Stimulated activated CD4-positive, alpha-beta T cell treated with anti-CD3 and anti-CD28 coated beads, TNF-alpha, amount 100 ng/mL, for 48 hours (primary cell): ENCODE measurements at places on chromosomes 3 and 15.

GRCh38 chr15:100115711-100116090 lies 226.1 kb downstream of the ADAMTS17 start:
- no peak for DNase-seq

- DNase-seq, result no peak
Measured at GRCh38 chr3:68802111-68802870, 130.1 kb downstream of the TAFA4 start.

- no peak for DNase-seq
Measured at GRCh38 chr15:61381501-61381900, 152.4 kb upstream of the RORA start.

DNA sequence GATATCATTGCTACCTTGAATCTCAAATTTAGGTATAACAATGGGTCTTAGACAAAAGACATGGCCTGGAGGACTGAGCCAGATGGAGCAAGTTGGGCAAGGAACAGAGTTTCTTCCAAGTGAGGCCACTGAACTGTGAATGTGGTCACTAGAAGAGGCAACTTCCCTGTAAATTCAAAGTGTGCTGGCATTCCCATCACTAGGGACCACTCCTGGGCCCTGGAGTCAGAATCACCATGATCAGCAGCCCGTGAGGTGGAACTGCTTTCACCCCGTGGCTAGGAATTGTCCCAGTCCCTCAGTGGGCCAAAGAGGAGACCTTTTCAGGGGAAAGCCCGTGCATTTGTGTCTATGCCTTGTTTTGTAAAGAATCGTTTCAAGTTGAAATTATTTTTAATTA lies 47.3 kb downstream of the HES1 start:
- no peak for DNase-seq

GRCh38 chr3:100027321-100027720 lies 87.0 kb downstream of the FILIP1L start:
- DNase-seq, result no peak

GRCh38 chr3:13598926-13599886 lies 50.3 kb downstream of the FBLN2 start:
- DNase-seq, result no peak

GRCh38 chr3:62329971-62330370 lies 43.4 kb downstream of the FEZF2 start:
- no peak for DNase-seq

- no peak for DNase-seq
Measured at GRCh38 chr3:64456674-64457073, 231.1 kb downstream of the ADAMTS9 start.

DNA sequence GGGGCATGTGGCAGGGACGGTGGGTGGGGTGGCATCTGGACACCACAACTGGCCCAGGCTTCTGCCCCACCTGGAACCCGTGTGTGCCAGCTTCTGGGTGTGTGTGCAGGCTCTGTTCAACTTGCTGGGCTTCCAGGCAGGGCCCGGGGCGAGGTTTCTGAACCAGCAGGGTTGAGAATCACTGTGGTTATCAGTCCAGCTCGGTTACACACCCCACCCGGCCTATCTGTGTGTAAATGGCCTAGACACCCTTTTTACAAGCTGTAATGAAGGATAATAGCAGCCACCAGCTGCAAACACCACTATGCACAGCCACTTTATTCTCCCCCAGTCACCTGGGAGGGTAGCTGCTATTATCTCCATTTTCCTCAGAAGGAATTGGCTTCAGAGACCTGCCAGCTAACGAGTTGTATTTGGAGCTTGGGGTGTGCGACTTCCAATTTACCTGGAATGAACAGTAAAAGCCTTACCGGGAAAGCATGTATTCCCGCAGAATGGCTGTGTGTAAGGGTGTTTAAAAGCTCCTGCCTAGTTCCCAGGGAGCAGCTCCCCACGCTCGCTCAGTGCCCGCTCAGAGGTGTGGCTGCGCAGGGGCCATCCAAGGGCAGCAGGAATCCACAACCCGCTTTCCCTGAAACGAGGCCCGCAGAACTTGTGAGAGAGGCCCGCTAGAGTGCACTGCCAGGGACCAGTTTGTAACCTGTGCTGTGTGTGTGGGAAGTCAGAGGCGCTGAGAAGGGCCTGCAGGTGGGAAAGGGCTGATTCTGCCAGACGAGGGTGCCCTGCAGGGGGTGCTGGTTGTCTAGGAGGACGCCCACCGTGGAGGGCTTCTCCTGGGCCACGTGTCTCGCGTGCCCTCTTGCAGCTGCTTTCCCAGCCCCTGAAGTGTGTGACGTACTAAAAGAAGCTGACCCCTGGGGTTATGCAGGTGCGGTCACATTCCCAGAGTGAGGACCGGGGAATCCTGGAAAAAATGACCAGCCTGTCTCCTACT lies 83.5 kb downstream of the C3orf70 start:
- no peak for DNase-seq

DNA sequence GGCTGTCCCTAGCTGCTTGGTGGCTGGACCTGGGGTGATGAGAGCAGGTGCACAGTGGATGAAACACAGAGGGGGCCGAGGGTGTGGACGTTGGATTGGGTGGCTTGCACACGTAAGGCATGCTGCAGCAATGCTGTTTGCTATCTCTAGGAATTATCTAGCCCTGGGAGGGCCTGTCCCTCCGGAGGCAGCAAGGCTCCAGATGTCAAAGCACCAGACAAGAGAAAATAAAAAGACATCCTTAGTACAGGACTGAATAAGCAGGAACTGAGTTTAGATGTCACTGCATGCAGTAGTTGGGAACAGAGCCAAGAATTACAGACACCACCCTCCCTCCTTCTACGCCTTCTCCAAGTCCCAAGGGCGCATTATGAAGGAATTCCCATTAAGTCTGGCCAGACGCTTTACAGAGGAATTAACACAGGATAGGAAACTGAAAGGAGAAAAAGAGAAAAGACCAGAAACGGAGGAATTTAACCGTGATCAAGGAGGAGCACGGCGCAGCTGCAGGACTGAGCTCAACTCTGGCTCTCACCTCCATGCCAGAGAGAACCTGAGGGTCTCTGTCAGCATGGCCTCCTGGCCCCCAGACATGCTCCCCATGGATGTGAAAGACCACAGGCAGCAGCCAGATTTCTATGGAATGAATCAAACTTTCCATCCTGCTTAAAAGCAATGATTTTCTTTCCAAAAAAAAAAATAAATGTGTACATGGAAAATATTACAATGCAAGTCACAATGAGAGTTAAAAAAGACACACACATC lies 13.8 kb downstream of the ATP10A start:
- no peak for DNase-seq

DNA sequence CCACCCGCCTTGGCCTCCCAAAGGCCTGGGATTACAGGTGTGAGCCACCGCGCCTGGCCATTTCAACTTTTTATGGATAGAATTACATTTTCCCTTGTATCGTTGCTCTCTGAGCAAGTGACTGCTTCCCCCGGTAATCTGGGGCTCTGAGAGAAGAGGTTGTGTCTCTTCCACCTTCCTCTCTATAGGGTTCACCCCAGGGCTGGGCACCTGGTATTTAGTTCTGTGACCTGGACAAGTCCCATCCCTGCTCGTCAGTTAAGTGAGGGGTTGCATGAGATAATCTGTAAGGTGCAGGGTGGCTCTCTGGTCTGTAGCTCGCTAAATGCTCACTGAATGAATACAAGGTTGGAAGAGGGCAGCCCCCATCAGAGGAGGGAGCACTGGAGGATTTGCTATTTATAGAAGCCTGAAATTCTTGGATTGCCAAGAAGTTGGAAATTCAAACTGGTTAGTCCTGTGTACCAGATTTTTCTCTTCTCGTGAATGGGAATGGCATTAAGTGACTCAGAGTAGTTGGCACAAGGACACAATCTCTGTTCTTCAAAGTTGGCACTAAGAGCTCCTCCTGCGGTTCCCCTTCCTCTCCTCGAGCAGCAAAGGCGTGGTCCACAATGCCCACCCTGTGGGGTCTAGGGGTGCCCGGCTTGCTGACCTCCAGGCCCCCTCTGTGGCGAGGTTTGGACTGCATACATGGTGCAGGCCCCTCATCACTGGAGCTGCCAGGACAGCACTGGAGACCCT lies 68.1 kb upstream of the DLG1 start:
- no peak for DNase-seq

DNA sequence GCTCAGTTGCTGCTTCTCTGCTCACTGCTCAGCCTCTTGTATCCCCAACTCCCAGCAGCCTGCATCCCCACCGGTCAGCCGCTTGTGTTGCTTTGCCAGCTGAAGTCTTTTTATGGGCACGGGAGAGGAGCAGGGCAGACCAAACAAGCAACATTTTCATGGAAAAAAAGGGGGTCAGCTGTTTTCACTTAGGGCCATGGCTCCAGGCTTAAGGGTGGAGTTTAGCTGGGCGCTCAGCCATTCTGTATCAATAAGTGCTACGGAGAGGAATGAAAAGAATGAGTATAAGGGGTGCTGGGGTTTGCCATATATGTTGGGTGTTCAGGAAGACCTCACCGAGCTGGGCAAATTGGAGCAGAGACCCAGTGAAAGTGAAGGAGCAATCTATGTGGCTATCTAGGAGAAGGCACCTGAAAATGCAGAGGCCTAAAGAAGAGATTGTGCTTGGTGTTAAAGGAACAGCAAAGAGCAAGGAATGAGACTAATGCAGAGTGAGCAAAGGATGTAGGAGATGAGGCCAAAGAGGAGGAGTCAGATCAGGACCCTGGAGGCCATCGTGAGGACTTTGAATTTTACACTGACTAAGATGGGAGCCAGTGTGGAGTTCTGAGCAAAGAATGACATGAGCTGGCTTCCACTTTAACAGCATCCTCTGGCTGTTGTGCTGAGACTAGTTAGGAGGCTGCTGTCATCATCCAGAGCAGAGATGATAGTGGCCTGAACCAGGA lies 16.6 kb upstream of the IREB2 start:
- no peak for DNase-seq

- DNase-seq, result no peak
Measured at GRCh38 chr15:33155691-33156420, 38.7 kb downstream of the FMN1 start.

- DNase-seq, result no peak
Measured at GRCh38 chr3:22585504-22585903, 617.6 kb upstream of the UBE2E2 start.

DNA sequence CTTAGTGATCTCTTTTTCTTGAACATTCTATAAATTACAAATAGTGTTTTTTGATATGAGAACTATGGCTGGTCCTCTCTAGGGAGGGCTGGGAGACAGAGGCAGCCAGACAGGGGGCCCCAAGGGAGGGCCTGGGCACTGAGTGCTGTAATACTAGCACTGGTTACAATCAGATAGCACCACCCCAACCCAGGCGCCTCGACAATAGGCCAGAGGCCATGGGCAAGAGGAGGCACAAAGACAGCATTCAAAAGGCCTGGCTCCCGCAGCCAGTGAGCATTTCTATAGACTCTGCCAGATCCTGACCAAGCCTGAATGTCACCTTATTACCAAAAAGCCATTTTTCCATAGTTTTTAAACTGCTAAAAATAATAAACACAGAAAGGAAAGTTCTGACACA lies 158.5 kb downstream of the THRB start:
- no peak for DNase-seq

DNA sequence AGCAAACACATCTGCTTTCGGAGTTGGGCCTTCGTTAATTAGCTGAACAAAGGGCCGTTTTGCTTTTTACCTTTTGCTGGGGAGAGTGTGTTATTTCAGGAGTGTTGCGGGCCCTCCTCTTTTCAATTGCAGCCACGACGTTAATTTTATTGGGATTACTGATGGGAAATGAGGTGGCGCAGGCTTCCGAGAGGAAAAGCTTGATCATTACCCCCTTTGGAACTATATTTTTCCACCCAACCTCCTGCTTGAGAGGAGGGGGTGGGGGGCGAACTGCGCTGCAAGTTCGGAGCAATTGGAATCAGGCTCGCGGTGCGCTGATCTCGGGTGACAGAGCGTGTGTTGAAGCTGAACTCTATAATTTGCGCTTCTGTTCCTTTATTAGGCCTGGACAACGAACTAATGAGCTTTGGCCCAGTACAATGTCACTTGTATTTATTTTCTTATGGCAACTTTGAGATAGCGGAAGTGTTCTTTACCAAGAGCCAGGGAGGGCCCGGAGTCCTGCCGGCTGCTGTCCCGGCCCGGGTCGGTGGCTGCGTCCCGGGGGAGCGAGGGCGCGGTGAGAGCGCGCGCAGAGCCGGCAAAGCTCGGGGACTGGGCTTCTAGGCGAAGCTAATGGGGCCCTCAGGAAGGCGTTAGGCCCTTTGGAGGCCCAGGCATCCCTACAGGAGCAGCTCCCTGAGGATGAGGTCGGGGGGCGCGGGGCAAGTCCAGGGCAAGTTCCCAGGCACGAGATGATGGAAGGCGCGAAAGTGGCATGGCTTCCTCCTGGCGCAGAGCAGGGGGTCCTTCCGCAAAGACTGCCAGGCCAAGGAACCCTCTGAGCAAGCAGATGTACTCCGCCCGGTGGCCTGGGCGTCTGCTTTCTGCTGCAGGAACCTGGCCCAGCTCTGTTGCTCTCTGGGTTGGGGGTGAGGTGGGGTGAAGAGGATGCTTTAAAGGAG lies 12.9 kb downstream of the NR2F2 start:
- no peak for DNase-seq

- DNase-seq, result no peak
Measured at GRCh38 chr3:64073158-64073761, 50.0 kb upstream of the PSMD6 start.

DNA sequence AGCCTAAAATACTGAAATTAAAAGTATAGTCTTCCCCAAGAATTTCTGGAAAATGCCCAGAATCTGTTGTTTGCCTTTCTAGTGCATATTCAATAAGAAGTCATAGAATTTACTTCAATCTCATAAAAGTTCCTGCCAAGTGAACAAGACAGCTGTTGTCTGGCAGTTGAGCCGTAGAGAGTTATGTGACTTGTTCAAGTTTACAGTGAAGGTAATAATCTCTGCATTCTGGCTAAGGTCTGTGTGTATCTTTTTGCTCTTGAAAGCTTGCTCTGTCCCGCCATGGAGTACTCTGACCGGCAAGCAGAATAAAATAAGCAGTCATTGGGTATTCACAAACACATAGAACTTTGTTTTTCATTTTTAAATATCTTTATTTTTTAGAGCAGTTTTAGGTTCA lies 77.8 kb downstream of the GHSR start:
- no peak for DNase-seq

GRCh38 chr3:177571944-177572315 lies 374.6 kb upstream of the TBL1XR1 start:
- no peak for DNase-seq

DNA sequence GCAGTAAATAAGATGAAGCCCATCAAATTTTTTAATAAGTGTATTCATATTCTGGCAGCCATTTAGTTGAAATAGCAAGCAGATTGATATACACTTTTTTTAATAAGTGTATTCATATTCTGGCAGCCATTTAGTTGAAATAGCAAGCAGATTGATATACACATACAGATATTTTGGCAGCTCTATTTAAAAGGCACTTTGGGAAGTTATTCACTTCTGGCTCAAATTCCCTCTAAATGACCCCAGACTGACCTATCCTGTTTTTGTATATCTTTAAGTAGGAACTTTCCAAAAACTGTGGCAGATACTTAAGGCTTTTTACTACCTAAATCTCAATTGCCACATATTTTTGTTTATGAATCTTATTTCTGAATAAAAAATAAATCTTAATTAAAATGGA lies 122.3 kb downstream of the PLD1 start:
- DNase-seq, result no peak

DNA sequence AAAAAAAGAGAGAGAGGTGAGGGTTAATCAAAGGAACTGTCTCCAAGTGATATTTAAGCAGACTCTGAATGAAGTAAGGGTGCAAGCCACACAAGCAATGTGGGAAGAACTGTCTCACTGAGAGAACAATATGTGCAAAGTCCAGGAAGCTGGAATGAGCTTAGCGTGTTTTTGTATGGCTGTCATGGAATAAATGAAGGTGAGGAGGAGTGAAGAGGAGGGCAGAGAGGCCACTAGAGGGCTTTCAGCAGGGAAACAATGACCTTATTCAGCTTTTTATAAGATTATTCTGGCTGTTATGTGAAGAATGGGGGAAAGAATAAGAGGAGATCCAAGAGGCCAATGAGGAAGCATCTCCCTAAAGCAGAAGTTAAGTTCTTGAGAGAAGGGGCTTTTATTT lies 86.9 kb upstream of the COL8A1 start:
- no peak for DNase-seq

GRCh38 chr3:127690823-127691452 lies 18.2 kb downstream of the ABTB1 start:
- DNase-seq, result no peak
